ENCODE measurements at places on chromosomes 4 and X.
A peak's percentile ranks its signal among the peaks of the same experiment; 100 is the strongest.

- no peak for DNase-seq
Measured at GRCh38 chrX:31697294-31697916, 625.6 kb upstream of the FTHL17 start.

DNA sequence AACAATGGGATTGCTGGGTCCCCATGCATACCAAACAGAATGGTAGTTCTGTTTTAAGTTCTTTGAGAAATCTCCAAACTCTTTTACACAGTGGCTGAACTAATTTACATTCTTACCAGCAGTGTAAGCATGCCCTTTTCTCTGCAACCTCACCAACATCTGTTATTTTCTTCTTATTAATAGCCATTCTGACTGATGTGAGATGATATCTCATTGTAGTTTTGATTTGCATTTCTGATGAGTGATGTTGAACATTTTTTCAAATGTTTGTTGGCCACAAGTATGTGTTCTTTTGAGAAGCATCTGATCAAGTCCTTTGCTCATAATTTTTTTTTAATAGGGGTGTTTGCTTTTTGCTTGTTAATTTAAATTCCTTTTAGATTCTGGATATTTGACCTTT is 41.2 kb upstream of the ZMAT1 start:
- DNase-seq: no peak

GRCh38 chrX:125005863-125006262 is 313.8 kb upstream of the TEX13C start:
- DNase-seq: no peak

- DNase-seq: no peak
Measured at GRCh38 chr4:146957237-146957636, 11.6 kb upstream of the TTC29 start.

- no peak for DNase-seq
Measured at GRCh38 chr4:25095837-25096236, 64.4 kb downstream of the SEPSECS start.

- no peak for DNase-seq
Measured at GRCh38 chrX:26916991-26917390, 546.1 kb downstream of the PPP4R3C start.

GRCh38 chrX:70808942-70809940 is 99.3 kb downstream of the TEX11 start:
- DNase-seq: no peak

GRCh38 chr4:111391829-111392228 is 753.4 kb upstream of the FAM241A start:
- DNase-seq: no peak

DNA sequence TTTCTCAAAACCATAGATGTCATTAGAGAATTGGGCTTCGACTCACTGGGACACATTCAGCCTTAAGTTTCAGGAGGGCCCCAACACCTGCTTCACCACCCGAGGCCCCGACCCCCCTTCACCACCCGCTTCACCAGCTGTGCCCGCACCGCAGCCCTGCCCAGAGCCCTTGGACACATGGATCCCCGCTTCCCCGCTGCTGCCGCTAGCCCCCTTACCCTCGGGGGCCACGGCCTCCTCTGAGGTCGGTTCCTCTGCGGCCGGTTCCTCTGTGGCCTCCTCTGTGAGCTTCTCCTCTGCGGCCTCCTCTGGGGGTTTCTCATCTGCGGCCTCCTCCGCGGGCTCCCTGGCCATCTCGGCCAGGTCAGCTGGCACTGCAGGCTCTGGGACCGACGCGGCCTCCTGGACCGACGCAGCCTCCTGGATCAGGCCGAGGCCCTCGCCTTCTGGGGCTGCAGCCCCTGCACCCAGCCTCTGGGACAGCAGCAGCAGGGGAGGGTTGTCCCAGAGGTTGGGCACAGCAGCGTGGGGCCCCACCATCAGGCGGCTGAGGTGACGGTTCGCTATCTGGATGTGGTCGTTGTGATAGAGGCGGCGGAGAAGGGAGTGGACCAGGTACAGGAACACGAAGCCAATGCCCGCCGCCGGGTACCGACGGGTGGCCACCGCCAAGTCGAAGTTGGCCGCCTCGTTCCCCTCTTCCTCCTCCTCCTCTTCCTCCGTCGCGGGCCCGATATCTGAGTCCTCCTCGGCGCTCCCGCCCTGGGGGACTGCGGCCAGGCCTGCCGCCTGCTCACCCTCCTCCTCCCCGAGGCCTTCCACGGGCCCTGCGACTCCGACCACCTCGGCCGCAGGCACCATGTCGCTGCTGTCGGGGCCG is 748 bp downstream of the CT47B1 start:
- no peak for DNase-seq

DNA sequence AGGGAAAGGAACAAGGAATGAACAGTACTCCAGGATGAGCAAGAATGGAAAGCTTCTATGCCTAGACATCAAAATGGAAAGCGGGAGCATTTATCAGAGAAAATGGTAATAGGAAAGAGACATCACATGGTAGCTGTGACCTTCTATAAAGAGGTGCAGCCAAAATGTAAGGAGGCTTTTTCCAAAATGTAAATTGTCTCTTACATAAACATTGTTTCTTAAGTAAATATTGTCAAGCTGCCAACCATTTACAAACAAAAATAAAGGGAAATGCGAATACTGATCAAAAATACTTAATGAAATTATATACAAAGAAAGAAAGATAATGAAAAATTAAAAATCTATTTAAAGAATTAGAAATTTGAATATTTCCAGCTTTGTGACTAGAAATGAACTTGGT is 55.0 kb upstream of the RASGEF1B start:
- DNase-seq: no peak

DNA sequence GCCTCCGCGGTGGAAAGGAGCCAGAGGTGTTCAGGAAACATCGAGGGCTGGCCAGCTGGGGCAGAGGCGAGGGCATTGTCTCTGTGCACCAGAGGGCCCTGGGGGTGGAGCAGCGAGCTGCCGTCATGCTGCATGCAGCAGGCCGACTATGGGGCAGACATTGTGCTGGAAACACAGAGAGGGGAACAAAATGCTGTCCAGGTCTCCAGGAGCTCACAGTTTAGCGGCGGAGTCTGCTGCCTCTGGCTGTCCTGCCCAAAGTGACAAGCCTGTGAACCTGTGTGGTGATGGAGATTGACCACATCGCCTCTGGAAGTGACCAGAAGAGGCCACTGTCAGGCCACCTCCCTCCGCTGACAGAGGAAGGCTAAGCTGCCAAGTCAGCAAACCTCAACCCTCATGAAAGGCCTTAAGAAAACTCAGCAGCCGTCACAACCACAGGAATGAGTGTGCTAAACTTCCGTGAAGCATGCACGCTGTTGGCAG is 20.1 kb upstream of the SASH3 start:
- DNase-seq: peak; percentile 59

DNA sequence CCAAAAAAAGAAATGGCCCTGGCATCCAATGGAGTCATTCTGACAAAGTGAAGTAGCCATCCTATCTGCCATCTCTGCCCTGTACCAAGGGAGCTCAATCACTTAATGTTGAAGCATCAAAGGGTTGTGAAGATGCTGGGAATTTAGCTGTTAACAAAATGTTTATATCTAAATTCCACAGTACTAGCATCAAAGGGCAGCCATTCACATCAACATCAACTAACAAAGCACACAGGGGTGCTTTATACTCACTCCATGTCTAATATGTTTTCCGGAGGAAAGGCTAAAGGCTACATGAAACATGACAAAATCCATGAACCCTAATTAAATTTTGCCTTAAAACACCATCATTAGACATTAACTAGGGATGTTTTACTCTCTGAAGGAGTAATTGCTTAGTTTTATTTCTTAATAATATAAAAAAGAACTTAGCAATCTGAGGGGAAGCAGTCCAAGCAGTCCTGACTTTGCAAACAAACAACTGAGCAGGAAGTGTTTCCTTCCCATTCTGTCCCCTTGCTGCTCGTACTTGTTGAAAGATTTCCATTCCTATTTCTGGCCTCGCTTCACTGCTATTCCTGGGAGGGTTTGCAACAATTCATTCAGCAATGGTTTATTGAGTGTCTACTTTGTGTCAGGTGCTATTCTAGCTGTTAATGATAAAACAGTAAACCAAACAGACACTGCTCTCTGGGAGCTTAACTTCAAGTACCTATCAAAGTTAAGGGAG is 208.6 kb upstream of the SLC7A11 start:
- no peak for DNase-seq

DNA sequence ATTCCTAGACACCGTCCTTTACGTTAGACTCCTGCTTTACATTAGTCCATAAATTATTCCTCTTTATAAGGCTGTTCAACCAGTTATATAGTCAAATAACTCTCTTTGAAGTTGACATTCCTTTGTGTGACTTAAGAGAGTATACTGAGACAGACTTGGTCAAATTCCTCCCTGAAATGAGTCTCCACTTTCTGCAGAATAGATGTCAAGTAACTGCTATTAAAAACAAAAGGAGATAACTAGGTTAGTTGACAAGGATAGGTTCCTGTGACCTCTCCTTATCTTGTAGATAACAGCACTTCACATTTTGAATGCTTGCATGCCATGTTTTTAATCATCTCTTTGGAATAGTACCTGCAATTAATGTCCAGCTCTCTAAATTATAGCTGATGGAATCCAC is 5.7 kb downstream of the GUCY1A1 start:
- DNase-seq: no peak

GRCh38 chr4:183544109-183544508 is 39.3 kb downstream of the ING2 start:
- no peak for DNase-seq

GRCh38 chr4:81571105-81571504 is 99.4 kb upstream of the RASGEF1B start:
- no peak for DNase-seq

DNA sequence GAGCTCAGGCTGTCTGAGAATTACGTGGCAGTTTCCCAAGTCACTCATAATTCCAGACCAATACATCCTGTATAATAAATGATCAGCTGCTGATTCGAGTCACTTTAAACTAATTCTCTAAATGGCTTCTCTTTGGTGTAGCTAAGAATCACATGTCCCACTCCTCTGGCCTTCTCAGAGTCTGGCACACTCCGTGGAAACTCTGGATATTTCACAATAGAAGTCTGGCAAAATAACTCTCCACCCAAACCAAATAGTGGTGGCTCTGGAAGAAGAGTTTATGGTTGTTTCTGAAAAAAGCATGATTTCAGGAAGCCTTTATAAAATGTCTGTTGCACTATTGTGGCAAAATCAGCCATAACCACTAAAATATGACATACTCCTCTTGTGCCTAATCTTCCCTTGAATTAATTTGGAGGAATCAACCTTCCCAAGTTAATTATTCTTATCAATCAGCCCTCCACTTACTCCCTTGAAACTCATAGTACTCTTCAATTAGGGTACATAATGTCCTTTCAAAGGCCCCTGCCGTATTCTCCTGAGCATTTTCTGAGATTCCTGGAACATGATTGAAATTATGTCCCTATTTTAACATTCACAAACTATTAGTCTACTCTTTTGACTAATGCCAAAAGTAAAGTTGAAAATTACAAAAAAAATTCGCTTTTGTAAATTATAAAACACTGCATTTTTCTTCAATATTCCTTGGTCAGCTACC is 991.6 kb downstream of the FAT4 start:
- DNase-seq: no peak

DNA sequence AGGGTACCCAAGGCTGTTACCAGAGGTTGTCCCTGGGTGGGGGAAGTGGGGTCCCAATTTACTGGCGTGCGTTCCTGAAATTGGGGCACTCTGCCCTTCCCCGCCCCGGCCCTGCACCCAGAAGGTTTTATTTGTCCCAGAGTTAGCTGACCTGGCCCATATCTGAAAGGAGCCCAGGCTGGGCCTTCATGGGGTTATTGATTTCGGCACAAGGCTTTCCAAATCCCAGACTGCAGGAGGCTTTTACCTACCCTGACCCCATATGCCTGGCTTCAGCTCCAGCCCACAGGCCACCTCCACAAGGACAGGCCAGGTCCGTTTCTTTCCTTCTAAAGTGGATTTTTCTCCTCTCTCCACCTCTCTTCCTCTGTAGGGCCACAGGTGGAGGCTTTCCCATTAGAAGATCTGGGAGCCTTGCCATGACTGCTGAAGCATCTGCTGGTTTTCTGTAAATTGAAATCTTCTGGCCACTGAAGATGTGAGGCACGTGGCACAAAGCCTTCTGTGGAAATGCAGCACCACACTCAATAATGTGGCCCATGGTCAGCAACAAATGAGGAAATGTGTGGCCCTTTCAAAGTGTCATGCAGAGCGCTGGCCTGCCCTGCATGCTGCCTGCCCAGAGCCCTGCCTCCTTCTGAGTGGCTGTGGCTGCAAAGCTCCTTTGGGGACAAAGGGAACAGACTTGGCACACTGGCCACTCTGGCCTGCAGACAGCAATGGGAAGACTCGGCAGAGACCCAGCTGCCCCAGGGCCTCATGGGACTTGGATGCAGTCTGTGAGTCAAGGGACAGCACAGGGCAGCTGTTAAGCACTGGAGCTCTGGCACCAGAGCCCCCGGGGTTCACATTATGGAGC is 43.1 kb upstream of the MTM1 start:
- DNase-seq: no peak

DNA sequence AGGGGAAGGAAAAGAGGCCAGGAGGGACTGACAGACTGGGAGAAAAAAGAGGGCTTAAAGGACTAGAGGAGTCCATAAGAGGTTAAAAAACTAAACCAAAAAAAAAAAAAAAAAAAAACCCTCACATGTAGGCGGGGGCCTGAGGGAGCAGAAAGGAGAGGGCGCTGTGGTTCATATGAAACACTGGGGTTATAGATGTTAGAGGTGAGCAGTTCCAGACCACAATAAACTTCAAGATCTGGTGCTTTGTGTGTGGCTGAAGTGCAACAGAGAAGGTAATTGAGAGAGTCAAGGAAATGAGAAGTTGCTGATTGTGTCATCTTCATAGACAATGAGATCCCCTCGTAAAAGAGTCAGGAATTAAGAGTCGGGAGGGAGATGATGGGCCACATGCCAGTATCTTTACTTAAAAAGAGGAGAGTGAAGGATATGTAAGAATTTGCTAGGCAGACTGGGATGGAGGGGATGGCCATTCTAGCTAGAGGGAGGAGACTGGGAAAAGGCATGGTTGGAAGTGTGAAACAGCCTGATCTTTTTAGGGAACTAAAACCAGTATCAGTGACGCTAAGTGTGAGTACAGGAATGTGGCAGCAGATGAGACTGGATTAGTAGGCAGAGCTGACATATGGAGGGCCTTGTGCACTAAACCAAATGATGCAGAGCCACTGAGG is 18.4 kb upstream of the OGT start:
- no peak for DNase-seq

DNA sequence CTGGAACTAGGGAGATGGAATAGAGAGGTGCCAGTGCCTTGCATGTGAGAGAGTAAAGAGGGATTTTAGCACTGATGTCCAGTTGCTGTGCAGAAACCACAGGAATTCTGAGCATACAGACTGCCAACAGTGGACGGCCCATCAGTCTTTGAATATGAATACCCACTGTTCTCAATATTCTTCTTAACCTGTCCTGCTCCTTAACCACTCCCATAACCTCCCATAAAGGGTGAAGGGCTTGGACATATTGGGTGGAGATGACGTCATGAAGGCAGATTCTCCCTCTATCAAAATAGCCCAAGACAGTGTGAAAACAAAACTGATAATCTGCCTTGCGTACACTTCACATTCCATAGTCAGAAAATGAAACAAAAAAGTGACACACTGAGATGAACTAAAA is 1313.7 kb upstream of the PABPC4L start:
- no peak for DNase-seq

DNA sequence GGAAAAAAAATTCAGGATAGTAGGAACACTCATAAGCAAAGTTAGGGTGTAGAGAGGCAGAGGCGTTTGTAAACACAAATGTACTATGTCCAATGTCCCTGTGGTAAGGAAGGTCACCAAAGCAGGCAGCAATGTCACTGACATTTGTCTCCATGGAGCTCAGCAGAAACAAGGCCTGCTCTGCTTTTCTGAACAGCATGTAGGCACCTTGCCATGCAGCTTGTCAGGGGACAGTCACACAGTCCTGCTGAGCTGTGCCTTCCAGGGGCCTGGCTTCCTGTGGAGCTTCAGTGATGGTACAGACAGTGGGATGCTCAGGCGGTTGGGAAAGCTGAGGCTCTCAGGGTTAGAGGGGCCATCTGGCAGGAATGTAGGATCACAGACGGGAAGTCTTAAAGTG is 74.5 kb upstream of the HS3ST1 start:
- DNase-seq: no peak

All from T-helper 2 cell treated with Interferon-gamma antibody and Interleukin-4, amounts not matched to agents 5 μg/mL and 100 μg/mL, for 36 hours (primary cell).